ENCODE measurements at places on chromosomes 2 and 18.

DNA sequence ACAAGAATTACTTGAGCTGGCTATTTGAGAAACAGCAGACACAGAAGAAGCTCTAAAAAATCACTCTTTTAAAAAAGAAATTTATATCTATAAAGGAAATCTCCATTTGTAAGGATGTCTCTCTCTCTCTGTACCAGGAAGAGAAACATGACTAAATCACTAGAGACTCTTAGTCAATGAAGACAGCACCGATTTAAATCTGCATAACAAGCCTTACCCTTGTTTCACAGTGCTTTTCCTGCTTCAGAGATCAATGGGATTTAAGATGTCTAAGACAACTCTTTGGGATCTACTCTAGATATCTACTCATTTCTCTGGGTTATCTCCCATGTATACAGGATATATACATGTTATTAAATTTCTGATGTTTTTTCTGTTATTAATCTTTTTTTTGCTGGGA lies 359.2 kb upstream of the RND3 start:
- DNase-seq, result no peak

DNA sequence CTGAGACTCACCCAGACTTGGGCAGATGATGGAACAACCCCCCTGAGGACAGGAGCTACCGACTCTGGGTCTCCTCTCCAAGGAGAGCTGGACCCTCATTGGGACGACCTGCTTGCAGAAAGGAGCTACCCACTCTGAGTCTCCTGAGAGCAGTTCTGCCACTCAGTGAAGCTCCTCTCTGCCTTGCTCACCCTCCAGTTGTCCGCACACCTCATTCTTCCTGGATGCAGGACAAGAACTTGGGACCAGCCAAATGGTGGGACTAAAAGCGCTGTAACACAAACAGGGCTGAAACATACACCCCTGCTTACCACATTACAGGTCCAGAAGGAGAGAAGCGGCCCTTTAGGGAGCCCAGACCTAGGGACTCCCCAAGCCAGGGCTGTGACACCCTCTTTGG lies 124.9 kb upstream of the CCDC150 start:
- DNase-seq, result no peak

DNA sequence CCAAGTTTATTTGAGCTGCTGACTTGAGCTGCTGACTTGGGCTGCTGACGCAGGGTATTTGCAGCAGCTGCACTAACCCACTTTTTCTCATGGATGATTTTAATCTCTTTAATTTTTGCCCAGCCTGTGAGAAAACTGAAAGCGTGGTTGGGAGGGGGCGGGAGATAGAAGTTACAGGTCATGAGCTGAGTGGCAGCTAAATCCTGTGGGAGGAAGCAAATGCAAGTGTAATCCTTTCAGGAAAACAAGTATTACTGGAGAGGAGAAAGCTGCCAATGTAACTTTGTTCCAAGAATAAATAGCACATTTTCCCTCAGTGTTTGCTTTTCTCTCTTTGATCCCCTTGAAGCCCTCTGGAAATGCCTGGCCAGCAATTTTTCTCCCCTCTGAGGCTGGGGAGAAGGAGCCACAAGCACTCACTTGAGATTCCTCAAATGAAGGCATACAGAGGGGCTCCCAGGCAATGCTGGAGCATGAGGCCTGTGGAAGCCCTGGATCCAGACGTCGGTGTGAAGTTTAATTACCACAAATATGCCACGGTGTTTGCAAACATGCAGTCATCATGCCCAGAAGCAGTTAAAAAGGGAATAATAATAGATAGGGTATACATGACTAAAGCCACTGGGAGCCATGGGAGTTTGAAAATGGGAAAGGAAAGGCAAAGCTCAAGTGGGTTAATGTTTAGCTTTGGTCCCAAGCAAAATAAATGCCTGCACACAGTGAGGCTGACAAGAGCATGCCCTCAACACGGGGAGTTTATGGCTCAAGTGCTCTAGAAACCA lies 10.4 kb upstream of the EVA1A start:
- DNase-seq, result no peak

DNA sequence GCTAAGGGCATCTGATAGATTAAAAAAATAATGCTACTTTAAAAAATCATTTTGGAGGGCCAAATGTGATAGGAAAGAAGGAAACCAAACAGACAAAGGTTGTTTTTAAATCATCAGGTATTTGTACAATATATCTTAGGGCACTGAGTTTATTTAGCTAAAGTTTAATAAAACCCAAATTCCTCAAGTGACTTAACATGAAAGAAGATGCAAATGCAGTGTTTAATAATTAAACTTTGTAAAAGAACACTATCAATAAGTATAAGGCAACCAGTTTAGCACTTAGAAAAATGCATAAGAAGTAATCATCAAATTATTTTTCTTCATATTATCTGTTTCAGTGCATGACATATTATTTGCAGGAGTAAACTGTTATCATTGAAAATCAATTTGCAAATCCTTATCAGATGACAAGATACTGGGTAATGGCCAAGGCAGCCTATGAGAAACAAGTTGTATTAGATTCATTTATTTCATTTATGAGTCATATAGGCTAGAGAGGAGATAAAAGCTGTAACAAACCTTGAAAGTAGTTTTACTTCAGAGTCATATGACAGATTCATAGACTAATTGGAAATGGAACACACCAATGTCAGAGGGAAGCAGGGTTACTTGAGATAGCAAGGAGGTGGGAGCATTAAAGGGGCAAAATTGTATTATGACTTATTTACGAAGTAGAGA lies 165.5 kb downstream of the GCA start:
- DNase-seq, result no peak

GRCh38 chr2:164625378-164625971 lies 4.2 kb upstream of the GRB14 start:
- peak; percentile 16 for DNase-seq

- DNase-seq, result no peak
Observed at GRCh38 chr2:60676706-60677330, 79.2 kb upstream of the PAPOLG start.

Measured in AG04449 (cell line).